HFF-Myc (cell line): ENCODE measurements at places on chromosomes 5 and 9.
A peak's percentile ranks its signal among the peaks of the same experiment; 100 is the strongest.

DNA sequence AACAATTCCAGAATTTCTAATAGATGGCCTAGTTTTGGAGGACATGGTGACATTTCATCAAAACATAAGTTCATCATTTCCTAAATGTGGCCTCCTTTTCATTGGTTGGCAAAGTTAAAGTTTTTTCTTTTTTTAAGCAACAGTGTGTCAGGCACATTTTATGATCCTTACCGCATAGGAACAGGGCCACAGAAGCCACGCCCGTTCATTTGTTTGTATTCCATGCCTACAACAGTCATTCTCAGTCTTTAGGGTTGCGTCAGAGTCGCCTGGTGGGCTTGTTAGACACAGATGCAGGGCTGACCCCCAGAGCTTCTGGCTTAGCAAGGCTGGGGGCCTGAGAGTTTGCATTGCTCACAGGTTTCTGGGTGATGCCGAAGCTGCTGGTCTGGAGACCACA, 130.2 kb downstream of the HSD17B3 start:
- no peak for DNase-seq

DNA sequence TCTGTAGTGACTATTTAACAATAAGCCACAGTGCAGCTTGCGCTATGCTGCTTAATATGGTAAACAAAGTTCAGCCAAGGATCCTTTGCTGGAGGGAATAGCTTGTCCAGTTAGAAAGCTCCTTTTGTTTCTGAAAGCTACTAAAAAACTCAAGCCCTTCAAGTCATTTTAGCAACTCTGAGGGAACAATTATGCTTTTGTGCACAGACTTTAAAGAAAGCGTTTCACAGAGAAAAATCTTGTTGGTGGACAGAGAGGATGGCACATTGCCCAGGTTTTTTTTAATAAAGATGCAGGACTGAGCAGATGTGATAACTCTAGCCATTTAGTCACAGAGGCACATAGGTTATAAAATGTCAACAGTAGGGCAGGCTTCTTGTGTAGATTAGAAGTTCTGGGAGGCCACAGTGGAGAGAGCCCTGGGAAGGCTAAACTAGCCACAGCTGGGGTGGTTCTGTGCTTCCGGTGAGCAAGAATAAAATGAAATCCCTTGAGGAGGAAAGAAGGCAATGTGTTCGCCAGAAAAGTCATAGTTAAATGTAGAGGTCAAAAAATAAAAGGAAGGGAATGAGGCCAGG, 63.4 kb downstream of the ALDH7A1 start:
- DNase-seq = no peak

GRCh38 chr5:141701360-141702119, 19.5 kb upstream of the ARAP3 start:
- no peak for DNase-seq

- no peak for DNase-seq
Observed at GRCh38 chr5:12623408-12623807, 719.2 kb upstream of the CTNND2 start.

- DNase-seq = peak; percentile 19
Observed at GRCh38 chr9:104682642-104683041, 11.7 kb upstream of the OR13D1 start.

GRCh38 chr5:165202519-165202910, 1697.1 kb downstream of the MAT2B start:
- no peak for DNase-seq
